Vagina (tissue), 2 donors: ENCODE measurements at places on chromosomes 3 and 15.

DNA sequence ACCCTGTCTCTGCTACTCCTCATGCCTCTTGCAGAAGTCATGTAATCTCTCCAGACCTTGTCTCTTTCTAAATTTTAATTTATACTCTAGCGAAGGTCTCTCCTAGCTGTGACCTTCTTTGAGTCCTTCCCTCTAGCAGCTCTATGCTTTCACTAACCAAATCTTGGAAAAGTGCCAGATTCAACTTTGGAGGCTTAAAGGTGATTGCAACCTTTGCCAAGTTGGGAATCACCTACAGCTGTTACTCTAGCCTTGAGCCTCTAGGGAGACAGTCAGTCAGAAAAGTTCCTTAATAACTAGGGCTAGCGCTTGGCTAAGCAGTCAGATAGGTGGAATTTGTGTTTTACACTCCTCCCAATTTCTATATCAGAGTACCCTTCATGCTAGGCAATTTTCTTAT lies 46.1 kb upstream of the ABI3BP start:
- no peak for DNase-seq

DNA sequence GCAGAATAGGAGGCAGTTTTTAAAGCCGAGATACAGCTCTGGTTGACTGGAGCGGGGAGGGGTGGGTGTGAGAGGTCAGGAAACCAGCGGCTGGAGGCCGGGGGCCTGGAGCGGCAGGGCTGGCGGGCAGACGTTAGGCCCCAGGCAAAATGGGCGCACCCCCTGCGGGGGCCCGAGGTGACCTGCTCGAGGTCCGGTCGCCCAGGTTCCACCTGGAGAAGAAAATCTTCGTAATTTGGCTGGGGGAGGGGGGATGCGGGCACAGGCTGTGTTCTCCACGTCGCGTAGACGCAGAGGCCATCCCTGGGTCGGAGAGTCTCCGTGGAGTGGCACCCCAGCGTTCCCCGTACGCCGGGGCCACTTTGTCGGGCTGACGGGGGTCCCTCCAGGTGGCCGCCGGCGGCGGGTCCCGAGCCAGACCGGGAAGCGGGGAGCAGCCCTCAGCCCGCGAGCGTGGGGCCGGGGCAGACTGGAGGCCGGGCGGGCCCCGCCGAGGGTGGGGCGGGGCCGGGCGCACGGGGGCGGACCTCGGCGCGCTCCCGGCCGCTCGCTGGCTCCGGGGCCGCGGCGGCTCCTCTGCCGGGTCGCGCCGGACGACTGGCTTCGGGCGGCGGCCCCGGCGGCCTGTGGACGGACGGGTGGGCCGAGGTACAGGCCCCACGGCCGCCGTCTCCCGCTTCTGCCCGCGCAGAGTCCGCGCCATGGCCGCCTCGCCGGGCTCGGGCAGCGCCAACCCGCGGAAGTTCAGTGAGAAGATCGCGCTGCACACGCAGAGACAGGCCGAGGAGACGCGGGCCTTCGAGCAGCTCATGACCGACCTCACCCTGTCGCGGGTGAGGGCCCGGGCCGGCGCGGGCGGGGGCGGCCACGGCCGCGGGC lies at the start of gene CRTC3:
CRTC3 (plus strand) TSS at position 553 of the 879 bp plus-strand sequence; CDS start at position 702, 149 bp downstream.
- no peak for DNase-seq

GRCh38 chr3:52218937-52219650 lies 6.4 kb downstream of the TLR9 start:
- no peak for DNase-seq

- DNase-seq: no peak
Observed at GRCh38 chr3:46593274-46593862, 19.0 kb upstream of the FAM240A start.

- DNase-seq: no peak
Observed at GRCh38 chr3:98070840-98071239, 16.1 kb upstream of the OR5AC2 start.

DNA sequence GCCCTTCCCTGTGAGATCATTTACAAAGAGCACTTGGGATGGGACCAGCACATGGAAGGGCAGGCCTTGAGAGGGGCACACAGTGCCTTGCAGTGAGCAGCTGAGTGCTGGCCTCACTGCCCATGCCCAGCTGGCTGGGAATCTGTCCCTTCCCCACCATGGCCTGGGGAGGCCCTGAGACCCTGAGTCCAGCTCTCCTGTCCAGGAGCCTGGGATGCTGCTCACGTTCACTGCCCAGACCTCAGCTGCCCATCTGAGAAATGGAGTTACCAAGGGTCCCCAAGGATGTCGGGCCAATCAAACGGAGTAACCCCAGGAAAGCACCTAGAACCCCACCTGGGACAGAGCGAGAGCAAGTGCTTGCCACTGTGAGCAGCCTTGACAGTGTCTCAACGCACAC lies 35.6 kb downstream of the WNT7A start:
- DNase-seq: no peak

DNA sequence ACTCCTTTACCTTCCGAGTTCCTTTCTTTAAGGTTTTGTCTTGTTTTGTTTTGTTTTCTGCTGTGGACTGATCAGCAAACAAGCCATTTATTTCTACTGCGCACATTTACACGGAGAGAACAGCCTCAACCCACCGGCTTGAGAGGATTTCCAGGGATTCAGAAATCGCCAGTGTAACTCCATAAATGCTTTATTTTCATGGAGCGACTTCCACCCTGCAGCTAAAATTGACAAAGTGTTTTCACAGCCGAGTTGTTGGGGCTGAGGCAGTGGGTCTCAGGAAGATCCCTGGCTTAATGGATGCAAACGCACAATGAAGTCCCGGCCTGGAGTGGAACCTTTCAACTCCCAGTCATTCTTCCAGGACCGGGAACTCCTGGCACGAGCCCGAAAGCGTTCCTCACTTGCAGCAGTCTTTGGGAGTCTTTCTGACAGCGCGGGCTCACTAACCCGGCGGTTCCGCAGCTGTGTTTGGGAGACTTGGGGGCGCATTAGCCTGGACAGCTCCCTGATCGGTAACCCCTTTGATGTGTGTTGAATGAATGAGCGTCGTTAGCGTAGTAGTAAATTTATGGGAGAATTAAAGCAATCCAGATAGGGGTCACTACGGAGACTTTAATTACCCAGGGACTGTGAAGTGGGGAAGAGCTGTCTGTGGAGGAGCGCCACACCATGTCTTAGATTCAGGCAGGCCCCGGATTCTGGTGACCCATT lies 785 bp upstream of the MYRIP start:
- DNase-seq: no peak

DNA sequence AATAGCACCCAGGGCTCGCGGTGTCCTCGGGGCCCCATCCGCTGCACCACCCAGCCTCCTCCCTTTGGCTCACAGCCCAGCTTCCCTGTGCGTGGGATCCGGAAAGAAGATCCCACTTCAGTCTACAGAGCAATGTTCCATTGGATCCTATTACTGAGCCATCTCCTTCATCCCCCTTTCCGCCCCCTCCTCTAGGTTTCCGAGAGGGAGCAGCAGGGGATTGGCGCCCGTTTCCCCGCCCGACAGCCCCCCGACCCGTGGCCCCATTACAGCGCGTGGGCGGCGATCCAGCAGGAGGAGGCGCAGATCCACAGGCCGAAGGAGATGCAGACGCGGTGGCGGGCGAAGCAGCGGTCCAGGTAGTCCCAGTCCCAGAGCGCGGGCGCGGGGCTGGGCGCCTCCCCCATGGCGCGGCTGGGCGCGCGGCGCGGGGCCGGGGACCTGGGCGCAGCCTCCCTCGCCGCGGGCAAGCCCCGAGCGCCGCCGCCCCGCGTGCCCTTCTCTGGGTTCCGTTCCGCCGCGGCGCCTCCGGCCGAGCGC lies 340 bp downstream of the TMEM44 start:
- DNase-seq: no peak

GRCh38 chr15:31004220-31004733 lies 12.8 kb upstream of the MTMR10 start:
- no peak for DNase-seq

DNA sequence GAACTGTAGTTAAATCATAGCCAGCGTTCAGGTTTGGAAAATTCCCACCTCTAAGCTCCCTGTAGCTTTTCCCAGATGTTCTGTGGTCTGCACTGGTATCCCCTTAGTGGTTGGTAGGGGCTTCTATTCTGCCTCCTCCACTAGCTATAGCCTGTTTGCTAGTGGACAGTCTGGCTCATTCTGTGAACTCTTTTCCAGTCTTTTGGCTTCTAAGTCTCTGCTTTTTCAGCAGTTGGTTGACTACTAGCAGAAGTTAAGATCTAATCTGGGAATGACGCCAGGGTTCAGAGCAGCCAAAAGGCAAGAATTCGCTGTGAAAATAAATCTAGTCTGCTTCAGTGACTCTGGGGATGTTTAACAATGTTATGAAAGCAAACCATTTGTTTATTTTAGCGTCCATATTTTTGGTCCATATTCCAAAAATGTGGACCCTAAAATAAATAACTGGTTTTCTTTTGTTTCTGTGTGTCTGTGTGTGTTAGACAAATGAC lies 73.7 kb upstream of the WDR72 start:
- DNase-seq: no peak

DNA sequence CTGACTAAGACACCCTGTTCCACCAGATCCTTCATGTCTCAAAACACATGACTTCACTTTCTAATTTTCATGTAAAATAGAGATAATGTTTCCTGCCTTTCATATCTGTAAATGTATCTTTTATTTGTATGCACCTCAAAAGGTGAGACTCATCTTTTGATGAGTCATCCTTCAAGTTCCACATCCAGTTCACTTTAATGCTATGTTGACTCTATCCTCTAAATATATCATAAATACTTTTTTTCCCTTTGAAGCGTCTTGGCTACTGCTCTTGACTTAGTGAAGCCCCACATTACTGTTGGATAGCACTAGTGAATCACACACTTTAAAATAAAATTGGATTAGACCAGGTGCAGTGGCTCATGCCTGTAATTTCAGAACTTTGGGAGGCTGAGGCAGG lies 741.1 kb downstream of the VGLL3 start:
- no peak for DNase-seq

DNA sequence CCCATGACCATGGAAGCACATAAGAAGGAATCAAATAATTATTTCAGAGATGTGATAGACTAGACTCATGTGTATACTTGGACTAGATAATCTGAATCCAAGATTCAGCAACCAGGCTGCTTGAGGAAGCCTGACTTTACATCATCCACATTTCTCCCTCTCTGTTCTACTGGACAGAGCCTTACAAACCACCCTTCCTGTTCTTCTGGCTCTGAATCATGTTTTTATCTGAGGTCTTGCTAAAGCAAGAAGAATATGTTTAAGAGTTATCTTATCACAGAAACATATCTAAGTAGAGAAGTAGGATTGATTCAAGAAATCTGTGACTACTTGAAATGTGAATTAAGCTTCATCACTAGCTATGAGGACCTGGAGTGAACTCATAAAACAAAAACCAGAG lies 71.1 kb upstream of the SLC24A5 start:
- no peak for DNase-seq

DNA sequence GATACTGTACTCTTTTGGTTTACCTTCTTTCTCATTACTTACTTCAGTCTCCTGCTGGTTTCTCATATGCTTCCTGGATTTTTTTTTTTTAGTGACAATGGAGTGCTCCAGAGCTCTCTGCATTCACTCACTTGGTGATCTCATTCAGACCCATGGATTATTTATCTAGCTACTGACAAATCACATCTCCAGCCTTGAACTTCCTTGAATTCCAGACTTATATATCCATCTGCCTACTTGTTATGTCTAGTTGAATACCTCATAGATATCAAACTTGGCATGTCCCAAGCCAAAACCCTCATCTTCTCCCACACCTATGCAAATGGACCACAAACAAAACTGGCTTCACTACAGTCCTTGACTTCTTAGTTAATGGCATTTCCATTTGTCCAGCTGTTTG lies 234.7 kb upstream of the ZPLD1 start:
- DNase-seq: no peak

GRCh38 chr3:54222316-54222715 lies 100.0 kb downstream of the CACNA2D3 start:
- DNase-seq: no peak

GRCh38 chr3:69313251-69313650 lies 72.6 kb downstream of the FRMD4B start:
- no peak for DNase-seq

GRCh38 chr15:74134387-74135027 lies 4.1 kb downstream of the ISLR2 start:
- no peak for DNase-seq

DNA sequence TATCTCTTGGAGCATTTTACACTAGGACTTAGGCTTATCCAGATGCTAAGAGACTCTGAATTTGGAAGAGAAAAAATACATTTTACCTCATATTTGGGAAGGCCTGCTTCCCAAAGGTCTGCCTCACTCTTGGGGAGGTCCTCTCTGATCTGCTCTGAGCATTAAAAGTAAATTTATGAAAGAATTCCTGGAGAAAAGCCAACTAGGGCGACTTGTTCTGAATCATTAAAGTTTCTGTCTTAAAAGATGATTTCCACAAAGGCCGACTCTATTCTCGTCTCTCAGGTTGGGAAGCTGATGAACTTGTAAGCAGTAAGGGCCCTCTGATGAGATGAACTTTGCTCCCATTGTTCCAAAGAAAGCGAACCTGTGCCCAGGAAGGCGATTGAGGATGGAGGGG lies 48.7 kb upstream of the HES1 start:
- DNase-seq: no peak

- no peak for DNase-seq
Observed at GRCh38 chr3:31862666-31863279, 118.3 kb downstream of the OSBPL10 start.

DNA sequence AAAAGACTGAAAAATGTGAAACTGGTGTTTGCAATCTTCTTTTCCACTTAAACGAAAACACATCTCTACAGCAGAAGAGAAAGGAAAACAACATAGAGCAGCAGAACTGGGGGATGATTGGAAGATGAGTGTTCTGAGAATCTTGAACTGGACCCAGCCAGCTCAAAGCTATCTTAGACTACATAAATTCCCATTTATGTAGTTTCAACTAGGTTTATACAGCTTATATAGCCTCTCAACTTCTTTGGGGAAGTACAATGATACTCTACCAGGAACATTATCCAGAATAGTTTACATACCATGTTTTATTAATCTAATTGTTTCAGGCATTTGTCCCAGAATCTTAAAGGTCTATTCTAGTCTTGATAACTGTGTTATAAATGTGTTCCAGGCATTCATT lies 658.2 kb upstream of the LMCD1 start:
- DNase-seq: no peak

GRCh38 chr3:71035314-71035713 lies 548.2 kb downstream of the FOXP1 start:
- no peak for DNase-seq
